Right atrium auricular region (tissue), 2 donors: ENCODE measurements at places on chromosomes 5 and 9. TPM values are rescaled to one million over a fixed set of nuclear protein-coding genes. Genes with fewer than 3 reads are reported as not detected.

The SLC28A3 gene
- 0.33 TPM for total RNA-seq

DNA sequence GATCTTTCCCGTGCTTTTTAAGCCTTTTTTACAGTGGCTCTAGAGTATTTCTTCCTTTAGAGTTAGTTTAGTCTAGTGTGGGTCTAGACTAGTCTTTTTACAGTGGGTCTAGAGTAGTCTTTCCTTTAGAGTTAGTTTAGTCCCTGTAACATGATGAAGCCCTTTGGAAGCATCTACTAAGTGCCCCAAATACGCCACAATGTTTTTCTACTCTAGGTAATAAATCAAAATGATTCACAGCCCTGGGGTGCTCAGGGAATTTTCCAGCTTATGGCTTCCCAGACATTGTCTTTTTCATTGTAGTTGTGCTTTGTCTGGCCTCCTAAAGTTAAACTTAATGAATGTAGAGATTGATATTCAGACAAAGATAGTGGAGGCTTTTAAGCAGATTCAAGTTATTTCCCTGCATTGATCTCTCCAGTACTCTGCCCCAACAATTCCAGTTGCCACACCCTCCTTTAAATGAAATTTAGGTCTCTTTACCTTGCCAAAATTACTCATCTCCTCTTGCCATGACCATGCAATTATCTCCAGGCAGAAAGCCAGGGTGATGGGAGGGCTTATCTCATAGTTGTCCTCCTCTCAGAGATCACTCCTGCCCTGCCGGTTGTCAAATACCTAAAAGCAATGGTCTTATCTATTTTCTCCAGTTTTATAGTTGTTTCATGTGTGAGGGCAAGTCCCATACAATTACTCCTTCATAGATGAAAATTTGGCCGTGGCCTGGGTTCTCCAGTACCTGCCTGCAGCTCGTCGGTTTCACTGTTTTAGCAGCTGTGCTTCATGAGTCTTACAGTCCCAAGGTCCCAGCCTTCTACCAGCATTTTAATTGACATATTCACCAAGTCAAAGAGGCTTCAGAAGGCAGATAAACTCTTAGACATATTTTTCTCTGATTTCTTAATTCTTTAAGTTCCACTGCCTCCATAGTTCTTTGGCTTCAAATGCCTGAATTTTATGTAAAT lies 794.0 kb upstream of the COX7C start:
- no peak overlapping the region for H3K4me3 ChIP-seq
- no peaks in the 10 kb centered on the region for H3K27me3 ChIP-seq
- DNase-seq = no peak
- no peak overlapping the region for H3K27ac ChIP-seq
- H3K36me3 ChIP-seq = no peaks in the 10 kb centered on the region
- H3K4me1 ChIP-seq = no peaks in the 10 kb centered on the region

DNA sequence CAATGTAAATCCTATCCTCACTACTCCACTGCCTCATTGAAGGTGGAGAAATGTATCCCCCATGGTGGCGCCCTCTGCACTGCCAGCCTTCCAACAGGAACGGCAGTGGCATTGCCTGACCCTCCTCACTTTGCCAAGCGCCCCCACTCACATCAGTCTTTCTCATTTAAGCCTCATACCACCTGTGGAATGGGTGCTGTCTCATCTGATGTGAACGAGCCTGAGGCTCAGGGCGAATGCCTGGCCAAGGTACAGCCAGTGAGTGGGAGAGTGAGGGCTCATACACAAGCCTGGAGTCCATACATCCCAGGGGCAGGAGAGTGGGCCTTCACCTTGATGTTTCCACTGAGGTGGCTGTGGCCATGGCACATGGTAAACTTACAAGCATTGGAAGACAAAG lies 10.3 kb downstream of the F2RL2 start:
- H3K4me3 ChIP-seq = no peak overlapping the region
- H3K27me3 ChIP-seq = no peaks in the 10 kb centered on the region
- no peaks in the 10 kb centered on the region for H3K36me3 ChIP-seq
- no peaks in the 10 kb centered on the region for H3K4me1 ChIP-seq

- no peak overlapping the region for H3K4me3 ChIP-seq
- H3K27me3 ChIP-seq = no peaks in the 10 kb centered on the region
- no peaks in the 10 kb centered on the region for H3K36me3 ChIP-seq
- peak overlapping the region; percentile 63 for H3K27ac ChIP-seq
Observed at GRCh38 chr5:9431496-9432258, 114.2 kb downstream of the SEMA5A start.

The ATP6V1G1 gene
- 153 TPM for total RNA-seq

- H3K4me3 ChIP-seq = no peak overlapping the region
- H3K27me3 ChIP-seq = no peaks in the 10 kb centered on the region
- H3K4me1 ChIP-seq = no peaks in the 10 kb centered on the region
- no peaks in the 10 kb centered on the region for H3K36me3 ChIP-seq
Observed at GRCh38 chr5:55108661-55109060, 6.2 kb downstream of the GZMA start.

The GRK6 gene
- total RNA-seq = 14.1 TPM

- no peak overlapping the region for H3K4me3 ChIP-seq
- H3K4me1 ChIP-seq = no peaks in the 10 kb centered on the region
- no peak for DNase-seq
Observed at GRCh38 chr5:168295574-168296201, 4.2 kb downstream of the WWC1 start.
